Stimulated activated CD4-positive, alpha-beta T cell treated with anti-CD3 and anti-CD28 coated beads, Interleukin-15, amount 100 ng/mL, for 1 hour (primary cell): ENCODE measurements at places on chromosomes 1 and 21.

DNA sequence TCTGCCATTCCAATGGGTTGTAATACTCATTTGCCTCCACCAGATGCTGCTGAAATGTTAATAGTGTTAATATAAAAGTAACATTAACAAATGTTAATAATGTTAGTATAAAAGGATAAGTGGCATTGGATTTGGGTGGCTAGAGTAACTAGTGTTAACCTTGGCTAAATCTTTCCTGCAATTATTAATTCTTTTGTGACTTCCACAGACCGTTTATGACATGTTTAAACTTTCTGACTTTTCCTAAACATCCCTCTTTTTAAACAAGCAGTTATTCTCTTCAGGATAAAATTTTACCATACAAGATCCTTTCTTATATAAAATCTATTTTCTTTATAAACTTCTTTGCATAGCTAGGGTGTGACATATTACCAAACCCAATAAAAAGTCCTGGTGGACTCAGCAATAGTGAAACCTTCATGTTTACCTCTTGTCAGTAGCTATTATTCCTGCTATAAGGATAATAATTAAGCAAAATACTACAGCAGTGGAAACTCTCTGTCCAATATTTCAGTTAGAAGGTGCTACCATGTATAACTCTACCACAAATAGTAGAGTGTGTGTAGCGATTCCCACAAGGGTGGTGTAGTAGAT is 41.5 kb downstream of the CCDC30 start:
- no peak for DNase-seq

DNA sequence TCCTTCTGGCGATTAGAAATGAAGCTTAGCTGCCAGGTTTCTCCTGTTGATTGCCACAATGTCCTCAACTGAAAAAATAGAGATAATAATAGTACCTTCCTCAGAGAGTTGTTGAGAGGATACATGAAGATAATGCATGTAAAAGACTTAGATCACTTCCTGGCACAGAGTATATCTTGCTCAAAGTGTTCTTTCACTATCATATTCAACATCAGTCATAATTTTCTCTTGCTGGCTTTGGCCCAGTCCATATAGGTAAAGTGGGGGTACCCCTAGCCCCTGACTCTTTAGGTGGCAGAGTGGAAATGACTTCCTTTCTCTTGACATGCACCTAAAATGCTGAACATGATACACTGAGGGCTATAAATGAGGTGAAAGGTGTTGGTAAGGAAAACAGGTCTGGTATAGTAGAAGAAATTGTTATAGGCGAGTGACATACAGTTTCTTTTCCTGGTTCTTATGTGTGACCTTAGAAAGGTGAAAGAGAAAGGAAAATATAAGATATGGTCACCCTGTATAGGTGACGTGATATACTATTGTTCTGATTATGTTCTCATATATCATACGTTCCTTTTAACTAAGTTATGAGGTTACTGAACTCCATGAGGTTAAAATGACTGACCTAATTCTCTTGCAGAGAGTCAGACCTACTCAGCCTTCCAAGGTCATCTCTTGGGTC is 209.9 kb upstream of the DEPDC1 start:
- DNase-seq: no peak

- DNase-seq: no peak
These were observed 67.6 kb upstream of the ABCG1 start for GRCh38 chr21:42151148-42151947.

GRCh38 chr21:14120091-14120734 is 90.5 kb downstream of the LIPI start:
- no peak for DNase-seq

DNA sequence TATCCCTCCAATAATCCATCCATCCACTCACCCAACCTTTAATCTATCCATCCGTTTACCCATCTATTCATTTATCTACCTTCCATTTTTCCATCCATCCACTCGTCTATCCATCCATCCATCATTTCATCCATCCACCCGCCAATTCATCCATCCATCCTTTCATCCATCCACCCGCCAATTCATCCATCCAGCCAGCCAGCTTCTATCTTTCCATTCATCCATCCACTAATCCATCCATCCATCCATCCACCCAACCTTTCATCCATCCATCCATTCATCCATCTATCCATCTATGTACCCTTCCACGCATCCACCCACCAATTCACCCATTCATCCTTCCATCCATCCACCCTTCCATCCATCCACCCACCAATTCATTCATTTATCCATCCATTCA is 10.5 kb upstream of the CASZ1 start:
- no peak for DNase-seq

DNA sequence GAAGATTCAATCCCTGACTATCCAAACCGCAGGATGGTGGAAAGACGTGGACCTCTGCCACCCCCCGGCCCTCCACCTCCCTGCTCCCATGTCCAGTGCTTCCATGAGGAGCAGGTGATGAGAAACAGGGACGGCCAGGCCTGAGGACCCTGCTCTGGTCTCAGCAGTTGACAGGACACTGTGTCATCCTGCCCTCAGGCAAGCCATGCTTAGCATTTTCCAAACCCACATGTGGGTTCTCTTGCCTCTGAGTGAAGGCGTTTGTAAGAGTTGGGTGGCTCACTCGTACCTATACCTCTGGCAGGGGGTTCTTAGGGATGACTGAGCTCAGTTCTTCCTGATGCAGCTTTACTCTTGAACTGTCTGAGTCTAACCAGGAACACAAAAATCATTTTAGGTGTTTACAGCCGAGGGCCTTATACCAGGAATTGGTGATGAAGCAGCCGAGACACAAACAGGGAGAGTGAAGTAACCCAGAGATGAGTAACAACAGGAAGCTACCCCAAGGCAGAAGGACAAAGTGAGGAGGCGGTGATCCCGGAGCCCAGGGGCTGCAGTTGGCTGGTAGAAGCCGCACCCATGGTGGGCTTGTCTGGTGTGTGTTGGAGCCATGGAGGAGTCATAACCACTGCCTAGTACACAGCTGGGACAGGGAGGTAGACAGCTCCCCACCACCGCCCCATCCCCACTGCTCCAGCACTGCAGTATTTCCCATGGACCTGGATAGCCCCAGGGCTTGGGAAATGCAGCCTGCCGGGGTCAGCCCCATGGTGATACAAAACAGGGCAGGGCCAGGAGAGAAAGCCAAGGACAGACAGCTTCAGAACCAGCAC is 21.4 kb downstream of the MYBPH start:
- DNase-seq: no peak

DNA sequence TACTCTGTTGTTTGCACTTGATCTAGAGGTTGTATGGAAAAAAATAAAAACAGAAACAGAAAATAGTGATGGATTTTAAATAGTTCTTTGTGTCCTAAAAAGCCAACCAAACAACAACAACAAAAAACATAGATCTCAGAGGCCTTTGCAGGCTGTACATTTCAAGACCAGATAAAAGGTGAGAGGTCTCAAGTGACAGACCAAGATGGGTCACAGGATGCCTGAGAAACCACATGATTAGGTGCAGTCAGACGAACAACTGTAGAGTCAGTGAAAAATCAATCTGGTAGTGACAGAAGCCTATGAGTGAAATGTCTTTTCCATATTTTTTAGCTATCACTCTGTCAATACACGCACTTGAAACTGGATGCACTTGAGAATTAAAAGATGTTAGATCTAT is 193.5 kb upstream of the SAMSN1 start:
- DNase-seq: no peak

- DNase-seq: no peak
These were observed 876 bp downstream of the LRRC7 start for GRCh38 chr1:69568421-69569174.

GRCh38 chr1:9340172-9340854 is 47.6 kb downstream of the SPSB1 start:
- no peak for DNase-seq
